Foreskin fibroblast (primary cell): ENCODE measurements at places on chromosomes 2 and 18.

DNA sequence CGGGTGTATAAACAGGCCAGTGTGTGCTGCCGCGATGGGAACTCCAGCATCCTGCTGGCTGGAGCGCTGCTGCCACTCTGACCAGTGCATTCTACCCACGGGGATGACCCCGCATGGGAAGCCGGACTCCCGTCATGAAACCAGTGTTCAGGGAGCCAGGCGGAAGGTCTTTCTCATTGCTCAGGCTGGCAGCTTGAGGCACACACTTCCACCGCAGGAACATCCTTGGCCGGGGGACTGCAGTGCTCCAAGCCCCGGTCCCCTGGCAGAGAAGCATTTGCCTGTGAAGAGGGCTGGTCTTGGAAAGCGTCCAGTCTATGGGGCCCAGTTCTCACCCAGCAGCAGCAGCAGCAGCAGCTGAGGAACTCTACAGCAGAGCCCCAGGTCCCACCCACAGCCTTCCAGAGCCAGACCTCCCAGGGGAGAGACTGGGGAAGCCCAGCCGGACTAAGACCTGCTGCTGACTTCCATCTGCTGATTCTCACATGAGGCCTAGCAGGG is 235.9 kb downstream of the KLHL29 start:
- DNase-seq, result no peak

DNA sequence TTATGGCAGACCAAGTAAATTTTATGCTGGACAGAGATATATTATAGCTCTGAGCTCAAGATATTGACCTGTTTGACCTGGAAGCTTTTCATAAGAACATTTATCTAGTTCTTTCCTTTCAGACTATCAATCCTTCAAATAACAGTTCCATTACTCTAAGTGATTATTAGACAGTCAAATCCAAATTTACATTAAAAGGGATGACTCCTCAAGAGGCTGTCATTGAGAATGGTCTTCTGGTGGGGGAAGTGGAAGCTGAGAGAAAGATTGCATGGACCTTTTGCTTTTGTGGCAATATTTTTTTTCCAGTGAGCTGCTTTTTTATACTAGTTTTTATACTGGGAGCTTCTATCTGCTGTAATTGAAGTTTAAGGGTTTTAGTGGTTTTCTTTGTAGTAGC is 14.9 kb upstream of the SERPINB12 start:
- DNase-seq, result no peak

GRCh38 chr18:55237660-55238059 is 278.4 kb upstream of the CCDC68 start:
- no peak for DNase-seq

DNA sequence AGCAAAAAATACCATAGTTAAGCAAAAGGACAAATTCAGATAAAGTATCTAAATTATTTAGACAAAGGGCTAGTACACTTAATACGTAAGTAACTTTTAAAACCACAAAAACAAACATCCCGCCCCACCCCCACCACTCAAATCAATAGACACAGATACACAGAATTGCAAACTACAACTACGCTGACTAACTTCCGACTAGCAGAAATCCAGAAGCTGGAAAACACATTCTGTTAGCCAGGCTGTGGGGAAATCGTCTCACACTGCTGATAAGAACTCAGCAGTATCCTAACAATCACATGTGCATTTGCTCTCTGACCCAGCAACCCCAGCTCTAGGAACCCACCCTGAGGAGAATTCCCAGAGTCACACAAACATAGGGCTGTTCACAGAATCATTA is 16.6 kb downstream of the FAM168B start:
- DNase-seq, result no peak

- DNase-seq, result peak; percentile 26
These were observed 577 bp downstream of the ERCC3 start for GRCh38 chr2:127293386-127293747.

DNA sequence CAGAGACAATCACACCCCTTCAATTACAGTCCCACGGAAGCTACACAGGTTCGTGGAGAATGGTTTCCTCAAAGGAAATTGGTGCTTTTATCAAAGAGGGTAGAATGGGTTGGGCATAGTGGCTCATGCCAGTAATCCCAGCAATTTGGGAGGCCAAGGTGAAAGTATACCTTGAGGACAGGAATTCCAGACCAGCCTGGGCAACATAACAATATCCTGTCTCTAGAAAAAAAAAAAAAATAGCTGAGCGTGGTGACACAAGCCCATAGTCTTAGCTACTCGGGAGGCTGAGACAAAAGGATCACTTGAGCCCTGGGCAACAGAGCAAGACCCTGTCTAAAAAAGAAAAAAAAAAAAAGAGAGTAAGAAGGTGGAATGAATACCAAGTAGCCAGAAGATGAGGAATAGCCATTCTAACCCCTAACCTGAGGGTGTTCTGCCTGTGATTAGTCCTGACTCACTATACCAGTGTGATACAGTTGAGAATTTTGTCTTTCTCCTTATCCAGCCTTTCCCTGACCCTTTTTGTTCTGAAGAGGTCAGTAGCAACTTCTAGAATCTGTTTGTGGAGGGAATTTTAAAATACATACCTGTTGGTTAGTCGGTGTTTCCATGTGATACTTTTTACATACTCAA is 283.2 kb downstream of the MREG start:
- peak; percentile 68 for DNase-seq

DNA sequence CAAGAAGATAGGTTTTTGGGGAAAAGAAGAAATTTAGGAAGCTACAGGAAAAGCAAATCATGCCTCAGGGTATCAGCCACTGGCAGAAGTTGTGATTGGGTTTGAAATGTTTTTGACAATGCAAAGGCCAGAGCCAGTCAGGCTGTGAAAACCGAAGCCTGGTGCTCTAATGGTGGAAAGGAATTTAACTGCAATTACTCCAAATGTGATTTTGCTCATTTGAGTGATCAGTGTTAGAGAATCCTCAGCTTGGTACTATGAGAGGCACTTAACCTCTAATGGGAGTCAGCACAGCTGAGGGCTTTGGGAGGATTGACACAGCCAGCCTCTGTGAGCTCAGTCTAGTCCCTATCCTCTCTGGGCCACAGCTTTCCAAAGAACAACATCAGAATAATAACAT is 176.5 kb downstream of the LRRTM1 start:
- DNase-seq, result no peak

DNA sequence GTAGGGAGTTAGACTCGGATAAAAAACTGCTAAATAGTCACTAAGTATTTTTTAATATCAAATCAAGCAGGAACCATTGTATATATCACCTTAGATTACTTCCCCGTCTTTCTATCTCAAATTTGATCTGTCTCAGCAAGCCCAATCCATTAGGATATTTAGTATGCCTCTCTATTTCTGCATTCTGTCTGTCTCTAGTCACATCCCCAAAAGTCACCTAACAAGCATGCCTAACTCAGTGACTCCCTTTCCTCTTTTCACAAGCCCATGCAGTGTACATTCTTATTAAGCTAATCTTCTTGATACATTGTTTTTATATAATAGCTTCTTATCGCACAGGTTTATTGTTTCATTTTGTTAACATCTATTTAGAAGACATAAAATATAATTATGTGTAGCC is 57.8 kb downstream of the PDE1A start:
- DNase-seq, result no peak

DNA sequence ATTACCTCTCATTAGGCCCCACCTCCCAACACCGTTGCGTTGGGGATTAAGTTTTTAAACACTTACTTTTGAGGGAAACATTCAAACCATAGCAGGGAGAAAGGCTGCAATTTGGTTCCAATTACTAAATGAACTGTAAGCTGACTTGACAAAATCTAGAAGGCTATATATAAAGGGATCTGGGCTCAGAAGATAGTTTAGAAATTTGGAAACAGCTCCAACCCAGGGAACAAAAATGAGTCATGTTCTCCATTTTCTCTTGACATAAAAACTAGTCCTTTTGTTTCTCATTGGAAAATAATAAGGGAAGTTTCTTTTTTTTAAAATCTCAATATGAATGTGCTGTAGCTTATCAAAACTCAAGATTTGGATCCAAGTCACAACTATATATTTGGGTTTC is 17.5 kb downstream of the MOGAT1 start:
- DNase-seq, result peak; percentile 60

DNA sequence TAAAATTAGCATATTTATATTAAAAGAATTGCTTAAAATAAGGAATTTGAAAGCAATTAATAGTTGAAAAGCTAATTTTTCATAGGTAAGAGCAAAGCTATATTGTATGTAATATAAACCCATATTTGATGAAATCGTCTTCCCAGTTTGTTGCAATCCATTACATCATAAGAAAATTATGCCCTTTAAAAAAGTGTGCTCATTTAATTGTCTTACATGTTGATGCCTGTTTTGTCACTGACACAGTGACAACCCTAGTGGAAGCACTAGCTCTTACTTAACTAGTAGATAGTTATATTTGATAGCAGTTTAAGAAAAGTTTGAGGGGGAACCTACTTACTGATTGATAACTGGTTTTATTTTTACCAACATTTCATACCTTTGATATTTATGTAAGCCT is 30.0 kb upstream of the IL18RAP start:
- no peak for DNase-seq

DNA sequence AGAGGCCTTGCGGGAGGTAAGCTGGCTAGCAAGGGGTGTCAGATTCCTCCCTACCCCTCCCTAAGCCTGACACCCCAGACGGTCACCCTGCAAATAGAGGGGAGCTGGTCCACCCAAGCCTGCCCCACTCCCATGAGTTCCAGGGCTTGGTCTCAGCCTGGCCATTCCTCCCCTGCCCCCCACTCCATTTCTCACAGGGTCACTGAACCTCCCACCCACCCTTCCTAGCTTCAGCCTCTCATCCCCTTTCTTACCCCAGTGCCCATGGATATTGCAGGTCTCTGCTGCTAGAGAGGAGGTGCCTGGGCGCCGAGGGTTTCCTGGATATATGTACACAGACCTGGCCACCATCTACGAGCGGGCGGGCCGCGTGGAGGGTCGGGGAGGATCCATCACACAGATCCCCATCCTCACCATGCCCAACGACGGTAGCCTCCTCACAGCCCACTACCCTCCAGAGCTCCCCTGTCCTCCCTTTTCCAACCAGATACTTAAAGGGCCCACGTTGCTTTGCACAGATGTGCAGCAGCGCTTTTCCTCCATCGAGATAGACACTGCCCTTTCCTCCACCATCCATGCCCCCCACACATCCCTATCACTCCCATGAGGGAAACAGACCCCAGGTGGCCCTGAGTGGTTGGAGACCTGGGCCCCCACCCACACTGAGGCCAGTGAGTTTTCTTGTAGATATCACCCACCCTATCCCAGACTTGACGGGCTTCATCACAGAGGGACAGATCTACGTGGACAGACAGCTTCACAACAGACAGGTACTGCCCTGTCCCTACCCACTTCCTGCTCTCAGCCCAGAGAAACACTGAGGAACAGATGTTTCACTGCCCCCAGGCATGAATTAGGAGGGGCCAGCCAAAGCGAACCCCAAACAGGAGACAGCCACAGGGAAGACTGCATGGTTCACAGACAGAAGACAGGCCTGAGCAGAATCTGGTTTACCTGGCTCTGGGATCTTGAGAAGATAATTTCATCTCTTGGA is 15.2 kb upstream of the ANKRD53 start:
- DNase-seq, result no peak

- DNase-seq, result no peak
These were observed at the start of gene RESP18 for GRCh38 chr2:219332542-219332941. Gene RESP18 (minus strand): TSS chr2:219332744.

- DNase-seq, result no peak
These were observed 68.8 kb upstream of the ZNF397 start for GRCh38 chr18:35172009-35172408.

DNA sequence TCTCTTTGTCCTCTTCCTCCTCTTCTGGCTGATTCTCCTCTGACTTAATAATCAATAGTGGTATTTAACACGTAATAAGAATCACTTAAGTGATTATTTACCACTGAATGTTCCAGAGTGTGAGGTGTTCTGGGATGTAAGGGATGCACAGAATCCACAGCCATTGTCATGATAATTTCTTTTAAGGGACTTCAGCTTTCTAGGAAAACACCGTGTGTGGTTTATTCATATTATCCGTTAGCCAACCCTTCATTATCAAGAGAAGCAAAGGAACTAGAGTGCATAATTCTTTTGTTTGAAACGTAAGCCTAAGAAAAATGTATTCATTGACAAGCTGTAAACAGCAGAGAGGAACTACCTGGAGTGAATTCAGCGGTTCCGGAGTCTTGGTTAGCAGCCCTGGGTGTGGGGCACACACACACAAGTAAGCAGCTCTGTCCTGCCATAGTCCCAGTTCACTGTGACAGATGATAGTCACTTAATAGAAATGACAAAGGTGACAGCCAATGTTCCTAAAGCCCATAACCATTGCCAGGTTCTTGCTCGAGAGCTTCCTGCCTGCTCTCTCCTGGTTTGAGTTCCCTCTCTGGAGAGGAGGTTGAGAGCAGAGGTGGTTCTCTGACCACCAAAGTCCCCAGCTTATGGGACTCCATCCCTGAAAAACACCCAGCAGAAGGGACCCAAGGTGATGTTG is 101.9 kb downstream of the ACOXL start:
- no peak for DNase-seq

- peak; percentile 25 for DNase-seq
These were observed 1.9 kb downstream of the REV1 start for GRCh38 chr2:99487906-99488305.

DNA sequence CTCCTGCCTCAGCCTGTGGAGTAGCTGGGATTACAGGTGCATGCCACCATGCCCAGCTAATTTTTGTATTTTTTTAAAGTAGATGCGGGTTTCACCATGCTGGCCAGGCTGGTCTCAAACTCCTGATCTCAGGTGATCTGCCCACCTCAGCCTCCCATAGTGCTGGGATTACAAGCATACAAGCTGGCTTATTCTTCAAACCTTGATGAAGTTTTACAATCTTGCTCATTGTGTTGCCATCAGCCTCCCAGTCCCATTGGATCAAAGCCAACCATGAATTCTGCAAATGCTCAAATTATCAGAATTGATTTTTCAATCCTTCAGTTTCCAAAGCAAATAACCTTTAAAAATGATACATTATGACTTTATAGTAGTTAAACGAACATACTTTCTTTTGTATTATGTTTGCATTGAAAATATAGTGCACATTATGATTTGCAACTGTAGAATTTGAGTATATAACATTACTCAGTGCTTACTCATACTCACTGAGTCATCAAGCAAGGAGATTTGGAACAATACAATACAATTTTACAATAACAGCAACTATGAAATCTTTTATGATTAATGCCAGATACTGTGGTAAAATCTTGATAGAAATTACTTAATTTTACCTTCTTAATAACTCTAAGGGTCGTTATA is 1491.9 kb upstream of the CELF4 start:
- DNase-seq, result peak; percentile 7

DNA sequence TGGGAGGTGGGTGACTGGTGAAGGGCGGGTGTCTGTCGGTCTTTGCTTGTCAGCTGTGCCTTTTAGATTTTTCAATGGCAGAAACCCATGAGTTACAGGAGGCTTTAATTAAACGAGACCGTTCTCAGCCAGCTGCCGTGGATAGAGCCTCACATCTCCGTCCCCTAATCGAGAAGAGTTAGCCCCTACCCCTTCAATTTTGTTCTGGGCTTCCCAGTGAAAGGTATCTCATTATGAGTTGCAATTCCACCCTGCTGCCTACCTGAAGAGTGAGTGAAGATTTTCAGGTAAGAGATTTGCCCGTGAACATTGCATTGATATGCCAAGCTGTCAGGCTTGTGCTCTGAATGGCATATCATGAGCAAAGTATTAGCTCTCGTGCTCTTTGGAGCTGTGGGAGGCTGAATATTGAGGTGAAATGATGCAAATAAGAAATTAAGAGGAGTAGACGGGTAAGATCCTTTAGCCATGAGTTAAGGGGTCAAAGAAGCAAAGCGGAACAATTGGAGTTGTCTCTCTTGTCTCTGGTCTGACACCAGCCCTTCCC is 118.7 kb upstream of the MSTN start:
- DNase-seq, result peak; percentile 64
